ENCODE measurements at places on chromosomes 1 and 21.

DNA sequence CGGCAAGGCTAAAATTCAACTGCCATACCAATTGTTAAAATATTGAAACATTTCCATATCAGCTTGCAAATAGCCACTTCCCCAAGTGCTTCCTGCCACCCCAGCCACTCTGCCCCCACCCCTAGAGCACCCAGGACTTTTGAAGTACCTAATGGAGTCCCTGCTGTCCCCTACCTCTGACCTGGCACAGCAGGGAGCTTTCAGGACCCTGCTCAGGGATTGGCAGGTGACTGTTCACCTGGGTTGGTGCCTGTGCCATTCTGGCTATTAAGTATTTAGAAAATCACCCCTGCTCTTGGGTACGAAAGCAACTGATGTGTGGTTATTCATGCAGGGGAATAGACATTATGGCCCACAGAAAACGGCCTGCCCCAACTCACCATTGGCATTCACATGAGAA lies 9.1 kb upstream of the HPCAL4 start:
- DNase-seq, result no peak

DNA sequence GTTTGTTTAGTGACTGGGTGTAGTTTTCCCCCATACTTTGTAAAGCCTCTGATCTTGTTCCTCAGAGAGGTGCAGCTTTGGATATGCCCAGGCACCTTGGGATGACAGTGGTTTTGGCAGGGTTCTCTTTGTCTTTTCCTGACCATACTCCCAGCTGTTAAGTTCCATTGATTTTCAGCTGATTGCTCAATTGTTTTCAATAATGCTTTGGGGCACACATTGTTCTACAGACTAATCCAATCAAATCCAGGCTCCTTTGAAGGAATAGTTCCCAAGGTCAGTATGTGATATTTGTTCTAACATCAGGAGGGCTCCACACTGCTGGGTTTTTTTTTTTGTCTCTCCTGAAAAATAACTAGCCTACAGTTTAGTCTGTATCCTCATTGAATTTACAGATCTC lies 24.8 kb downstream of the PPP2R5A start:
- DNase-seq, result no peak

- no peak for DNase-seq
These were observed at the start of gene PYHIN1 for GRCh38 chr1:158931055-158931737. TSS of gene PYHIN1 (plus strand) at chr1:158931552. CDS start at chr1:158936911, 5,359 bp downstream.

- no peak for DNase-seq
These were observed 25.9 kb downstream of the SHISA4 start for GRCh38 chr1:201914456-201915235.

- DNase-seq, result no peak
These were observed 2.3 kb downstream of the DPT start for GRCh38 chr1:168726719-168727118.
